ENCODE measurements at places on chromosomes 1 and 21.

DNA sequence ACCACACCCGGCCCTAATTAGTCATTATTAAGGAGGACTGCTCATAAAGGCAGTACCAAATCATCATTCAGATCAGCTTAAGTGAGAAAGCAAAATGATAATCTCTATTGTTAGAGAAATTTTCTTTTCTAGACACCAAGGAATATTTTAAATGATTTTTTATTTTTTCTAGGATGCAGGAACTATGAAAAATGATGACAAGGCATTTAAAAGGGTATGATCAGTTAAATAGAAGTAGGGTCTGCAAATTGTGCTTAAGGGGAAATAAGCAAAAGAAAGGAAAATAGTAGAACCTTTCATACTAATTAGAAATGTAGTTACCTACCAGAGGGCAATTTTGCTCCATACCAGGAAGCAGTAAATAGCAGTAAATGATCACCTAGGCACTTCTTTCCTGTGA is 21.6 kb upstream of the TEKT2 start:
- no peak for DNase-seq

GRCh38 chr1:245256528-245256927 is 101.7 kb downstream of the KIF26B start:
- DNase-seq = no peak

GRCh38 chr1:78869136-78869535 is 137.4 kb downstream of the ADGRL4 start:
- DNase-seq = no peak

DNA sequence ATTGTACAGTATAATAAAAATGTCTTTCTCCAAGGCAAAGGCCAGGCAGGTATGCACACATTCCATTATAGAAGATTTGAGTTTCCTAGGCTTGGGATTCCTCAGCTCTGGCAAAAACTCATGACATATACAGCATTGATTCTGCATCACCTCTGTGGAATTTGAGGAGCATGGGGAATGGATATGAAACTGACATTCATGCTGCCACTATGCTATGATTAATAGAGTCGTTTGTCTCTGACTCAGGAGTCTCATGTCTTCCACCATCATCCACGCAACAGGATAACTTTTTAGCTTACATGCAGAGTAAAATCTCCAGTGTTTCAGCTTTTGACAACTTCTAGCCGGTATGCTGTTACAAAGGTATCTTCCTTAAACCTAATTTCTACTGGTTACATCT is 49.8 kb upstream of the ADORA3 start:
- DNase-seq = no peak

- DNase-seq = no peak
Measured at GRCh38 chr1:202616355-202616915, 93.8 kb downstream of the SYT2 start.

GRCh38 chr1:91924146-91924545 is 25.1 kb upstream of the BRDT start:
- no peak for DNase-seq

DNA sequence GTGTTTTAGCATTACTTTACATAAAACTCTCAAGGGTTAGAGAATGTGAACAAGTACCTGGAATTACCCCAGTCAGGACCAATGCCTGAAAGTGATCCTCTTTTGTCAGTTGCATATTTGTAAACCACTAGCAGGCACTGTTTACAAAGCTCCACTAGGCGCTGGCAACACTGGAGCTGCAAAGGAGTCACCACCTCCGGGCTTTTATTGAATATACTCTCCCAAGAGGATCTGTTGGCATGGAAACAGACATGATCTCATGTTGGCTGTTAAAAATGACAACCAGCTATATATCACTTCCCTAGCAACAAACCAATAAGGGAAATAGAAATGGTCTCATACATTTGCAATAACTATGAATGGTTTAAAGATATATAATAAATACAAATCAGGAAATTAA is 116.0 kb downstream of the TTLL7 start:
- peak; percentile 1 for DNase-seq
